ENCODE measurements at places on chromosomes 7 and 10.

GRCh38 chr10:96309628-96310320 lies 5.5 kb downstream of the DNTT start:
- no peak for DNase-seq

DNA sequence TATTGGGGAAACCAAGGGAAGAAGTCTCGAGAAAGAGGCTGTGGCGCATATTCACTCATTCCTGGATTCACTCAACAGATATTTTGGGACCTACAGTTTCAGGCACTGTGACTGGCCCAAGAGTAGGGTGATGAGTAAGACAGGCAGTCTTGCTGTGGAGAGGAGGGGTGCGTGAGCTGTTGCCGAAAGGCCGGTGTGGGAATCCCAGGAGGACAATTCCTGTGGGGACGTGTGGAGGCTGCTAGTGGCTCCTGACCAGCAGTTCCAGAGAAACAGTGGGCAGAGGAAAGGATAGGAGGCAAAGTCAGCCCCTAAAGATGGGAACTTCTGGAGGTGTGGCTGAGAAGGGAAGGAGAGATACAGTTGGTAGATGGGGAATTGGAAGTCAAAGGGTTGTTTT lies 59.3 kb upstream of the GRB10 start:
- no peak for DNase-seq

GRCh38 chr7:117807676-117808075 lies 65.6 kb downstream of the CTTNBP2 start:
- no peak for DNase-seq

- no peak for DNase-seq
Observed at GRCh38 chr10:14146501-14146900, 184.2 kb downstream of the FRMD4A start.

DNA sequence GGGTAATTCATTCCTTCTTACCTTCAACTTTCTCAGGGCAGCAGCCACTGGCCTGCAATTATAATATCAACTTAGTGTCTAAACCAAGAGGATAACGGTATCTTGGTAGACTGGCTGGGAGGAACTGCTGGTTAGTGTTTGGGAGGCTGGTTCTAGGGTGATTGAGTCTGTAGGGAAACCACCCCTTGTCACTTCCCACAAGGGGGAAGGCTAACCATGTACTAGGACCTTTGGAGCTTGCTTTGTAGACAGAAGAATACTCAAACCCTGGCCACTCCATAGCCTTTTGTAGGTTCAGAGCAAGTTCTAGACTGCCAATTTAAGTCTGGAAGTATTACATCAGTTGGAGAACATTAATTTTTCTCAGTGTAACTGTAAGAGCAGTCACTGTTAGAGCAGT lies 51.3 kb downstream of the NHLRC2 start:
- DNase-seq = peak; percentile 5

DNA sequence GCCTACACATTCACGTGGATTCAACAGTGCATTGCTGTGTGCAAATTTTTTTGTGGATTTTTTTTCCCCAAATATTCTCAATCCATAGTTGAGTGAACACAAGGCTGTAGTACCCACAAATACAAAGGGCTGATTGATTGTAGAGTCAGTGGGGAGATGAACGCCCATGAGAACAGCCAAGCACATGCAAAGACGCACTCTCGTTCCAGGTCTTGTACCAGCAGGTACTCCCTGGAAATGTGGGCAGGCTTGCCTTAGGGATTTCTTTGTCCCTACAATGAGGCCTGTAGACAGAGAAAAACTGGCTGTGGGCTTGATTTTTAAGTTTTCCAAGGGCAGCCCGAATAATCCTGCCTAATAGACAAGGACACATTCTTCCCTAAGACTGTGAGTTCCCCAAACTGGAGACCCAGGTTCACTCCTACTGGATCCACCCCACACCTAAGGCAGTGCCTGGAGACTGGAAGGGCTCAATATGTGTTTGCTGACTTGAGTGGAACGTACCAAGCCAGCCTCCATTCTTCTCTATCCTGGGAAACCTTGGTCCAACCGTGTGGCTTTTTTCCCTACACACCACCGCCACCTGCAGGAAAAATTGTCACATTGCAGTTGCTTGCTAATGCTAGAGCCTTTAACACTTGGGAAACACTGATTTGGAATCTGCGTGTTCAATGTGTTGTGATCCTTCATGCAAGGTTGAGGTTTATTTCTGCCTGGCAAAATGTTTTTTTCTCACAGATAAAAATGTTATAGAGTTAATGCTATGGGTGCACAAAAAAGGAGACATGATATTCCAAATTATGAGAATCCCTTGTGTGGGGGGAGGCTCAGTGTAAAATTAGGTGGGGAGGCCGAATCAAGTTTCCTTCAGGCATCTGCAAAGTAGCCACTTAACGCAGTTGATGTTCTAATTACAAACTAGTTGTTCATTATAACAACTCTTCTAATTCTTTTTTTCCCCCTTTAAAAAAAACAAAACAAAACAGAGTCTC lies 49.3 kb downstream of the PPP1R17 start:
- DNase-seq = peak; percentile 92

DNA sequence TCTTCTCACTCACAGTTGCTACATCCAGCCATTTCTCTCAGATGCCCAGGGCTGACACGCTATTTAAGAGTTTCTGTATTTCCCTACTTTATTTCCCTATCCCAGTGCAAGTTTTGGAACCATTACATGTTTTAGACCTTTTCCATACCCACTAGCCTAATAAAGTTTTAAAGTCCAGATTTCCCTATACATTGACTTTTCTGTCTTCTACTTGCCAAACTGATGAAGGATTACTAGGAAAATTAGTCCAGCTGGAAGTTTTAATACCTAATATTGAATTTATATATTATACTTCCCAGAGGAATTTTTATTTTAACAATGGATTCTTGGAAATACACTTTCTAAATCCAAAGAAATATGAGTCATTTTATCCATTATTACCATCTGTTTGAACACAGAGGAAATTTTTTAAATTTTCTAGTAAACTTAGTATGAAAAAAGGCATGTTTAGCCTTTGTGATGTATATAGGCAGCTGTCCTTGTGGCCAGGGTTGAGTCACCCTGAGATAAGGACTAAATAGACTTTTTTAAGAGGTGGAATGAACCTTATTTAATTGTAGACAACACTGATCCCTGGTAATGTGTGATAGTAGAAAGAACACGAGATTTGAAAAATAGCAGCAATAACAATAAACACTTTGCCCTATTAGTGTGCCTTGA lies 205.0 kb downstream of the TFEC start:
- no peak for DNase-seq

DNA sequence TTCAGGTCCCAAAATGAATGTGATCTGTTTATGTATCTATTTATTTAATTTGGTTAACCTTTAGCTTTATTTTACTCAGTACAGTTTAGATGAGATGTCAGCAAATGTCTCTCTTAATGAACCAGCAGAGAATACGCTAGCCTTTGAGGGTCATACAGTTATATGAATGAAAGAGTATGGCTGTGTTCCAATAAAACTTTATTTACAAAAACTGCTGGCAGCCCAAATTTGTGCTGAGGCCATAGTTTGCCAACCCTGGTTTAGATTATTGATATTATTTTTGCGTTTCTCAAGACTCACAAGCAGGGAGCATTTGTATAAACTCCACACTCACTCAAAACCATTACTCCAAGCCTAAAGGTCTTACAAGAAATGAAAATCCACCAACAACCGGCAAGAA lies 323.4 kb upstream of the NRP1 start:
- no peak for DNase-seq

DNA sequence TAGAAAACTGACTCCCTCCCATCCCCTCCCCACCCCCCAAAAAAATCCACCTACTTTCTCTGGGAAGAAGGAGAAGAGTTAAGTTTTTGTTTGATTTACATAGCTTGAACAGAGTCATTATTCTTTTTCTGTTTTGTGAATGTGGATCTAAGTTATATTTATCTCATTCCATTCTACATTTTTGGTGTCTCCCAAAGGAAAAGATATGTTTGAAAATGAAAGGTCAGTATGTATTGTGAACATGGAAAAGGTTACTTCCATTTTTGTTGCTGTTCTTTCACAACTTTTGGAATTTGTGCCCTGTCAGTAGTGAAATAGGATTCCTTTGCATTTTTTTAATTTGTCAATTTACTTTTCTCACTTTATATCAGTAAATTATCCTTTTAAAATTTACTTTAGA lies 547.9 kb downstream of the SUGCT start:
- no peak for DNase-seq

GRCh38 chr7:140146574-140146973 lies 30.2 kb downstream of the KDM7A start:
- DNase-seq = no peak
